ENCODE measurements at places on chromosomes 7 and 10.

- H3K4me3 ChIP-seq = peak overlapping the region; percentile 55
- peaks cover 7% of the 10 kb centered on the region for H3K27me3 ChIP-seq
- no peaks in the 10 kb centered on the region for H3K36me3 ChIP-seq
- no peak for DNase-seq
- no peak overlapping the region for H3K27ac ChIP-seq
Observed at GRCh38 chr7:4612939-4613841, 68.9 kb upstream of the FOXK1 start.

- no peak overlapping the region for H3K4me3 ChIP-seq
- DNase-seq = no peak
- H3K27me3 ChIP-seq = no peaks in the 10 kb centered on the region
- peaks cover 6% of the 10 kb centered on the region for H3K36me3 ChIP-seq
Observed at GRCh38 chr7:148865283-148865682, 18.8 kb downstream of the EZH2 start.

DNA sequence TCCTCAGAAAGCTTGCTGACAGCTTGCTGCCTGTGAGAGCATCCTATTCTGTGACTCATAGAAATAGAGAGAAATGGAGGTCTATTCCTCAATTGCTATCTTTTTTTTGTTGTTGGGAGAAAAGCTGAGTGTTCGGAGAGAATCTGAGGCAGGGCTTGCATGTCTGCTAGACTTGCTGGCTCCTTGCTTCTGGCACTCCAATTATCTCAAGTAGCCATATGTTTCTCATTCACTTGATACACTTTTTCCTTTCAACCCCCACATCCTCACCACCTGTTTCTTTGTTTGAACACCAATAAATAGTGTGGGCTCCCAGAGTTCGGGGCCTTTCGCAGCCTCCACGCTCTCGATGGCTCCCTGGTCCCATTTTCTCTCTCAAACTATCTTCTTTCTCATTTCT is 172.2 kb downstream of the SH2D4B start:
- peaks cover 3% of the 10 kb centered on the region for H3K27me3 ChIP-seq
- no peaks in the 10 kb centered on the region for H3K4me1 ChIP-seq
- no peak for DNase-seq
- no peaks in the 10 kb centered on the region for H3K36me3 ChIP-seq
- no peak overlapping the region for H3K4me3 ChIP-seq
- no peak overlapping the region for H3K27ac ChIP-seq

- no peak overlapping the region for H3K4me3 ChIP-seq
- H3K4me1 ChIP-seq = no peaks in the 10 kb centered on the region
- DNase-seq = no peak
Observed at GRCh38 chr7:159027789-159028507, 116.7 kb downstream of the VIPR2 start.

- H3K4me1 ChIP-seq = no peaks in the 10 kb centered on the region
- no peaks in the 10 kb centered on the region for H3K36me3 ChIP-seq
- H3K27ac ChIP-seq = no peak overlapping the region
Observed at GRCh38 chr7:80760292-80760691, 121.8 kb downstream of the CD36 start.

GRCh38 chr10:11864727-11865126 is 41.6 kb downstream of the PROSER2 start:
- H3K27me3 ChIP-seq = peaks cover 2% of the 10 kb centered on the region
- H3K36me3 ChIP-seq = no peaks in the 10 kb centered on the region
- H3K4me3 ChIP-seq = no peak overlapping the region
- no peak overlapping the region for H3K27ac ChIP-seq
- no peak for DNase-seq

GRCh38 chr10:689121-689451 is 382 bp downstream of the DIP2C start:
- peaks cover 2% of the 10 kb centered on the region for H3K36me3 ChIP-seq
- no peak overlapping the region for H3K4me3 ChIP-seq
- H3K27me3 ChIP-seq = peaks cover 26% of the 10 kb centered on the region
- H3K27ac ChIP-seq = no peak overlapping the region
- peaks cover 4% of the 10 kb centered on the region for H3K4me1 ChIP-seq

Data from memory B cell (primary cell).